ENCODE measurements at places on chromosomes 3 and 15.

DNA sequence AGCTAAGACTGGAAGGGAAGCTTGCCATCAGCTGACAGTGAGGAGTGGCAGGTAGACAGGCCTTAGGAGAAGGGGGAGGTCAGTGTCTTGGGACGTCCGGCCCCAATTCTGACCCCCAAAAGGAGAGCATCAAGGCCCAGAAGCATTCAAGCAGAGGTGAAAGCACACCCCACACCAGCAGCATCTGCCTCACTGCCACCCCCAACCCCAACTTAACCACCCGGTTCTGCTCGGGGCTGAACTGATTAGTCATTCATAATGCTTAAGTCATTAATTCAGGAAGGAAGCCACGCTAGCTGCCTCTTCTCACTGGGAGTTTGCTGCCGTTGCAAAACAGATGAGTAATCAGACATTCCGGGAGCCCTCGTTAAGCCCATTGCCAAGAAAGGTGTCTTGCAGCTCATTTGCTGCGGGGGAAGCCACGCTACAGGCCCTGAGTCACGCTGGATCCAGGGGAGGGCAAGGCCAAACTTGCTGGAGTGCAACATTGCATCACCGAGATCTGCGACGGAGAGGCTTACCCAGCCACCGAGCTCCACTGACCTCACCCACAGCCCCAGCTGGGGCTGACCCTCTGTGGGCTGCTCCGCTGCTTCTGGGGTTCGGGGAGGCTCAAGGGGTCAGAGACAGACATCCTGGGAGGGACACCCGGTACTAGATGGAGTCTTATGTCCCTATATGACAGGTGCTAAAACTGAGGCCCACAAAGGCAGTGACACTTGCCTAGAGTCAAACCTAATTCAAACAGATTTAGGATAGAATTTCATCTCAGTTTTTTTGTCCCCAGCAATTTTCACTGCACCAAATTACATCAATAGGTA lies 46.4 kb upstream of the HES1 start:
- peak; percentile 83 for DNase-seq
- peaks cover 3% of the 10 kb centered on the region for H3K4me1 ChIP-seq
- H3K4me3 ChIP-seq, result no peak overlapping the region
- no peaks in the 10 kb centered on the region for H3K27me3 ChIP-seq
- H3K36me3 ChIP-seq, result no peaks in the 10 kb centered on the region

DNA sequence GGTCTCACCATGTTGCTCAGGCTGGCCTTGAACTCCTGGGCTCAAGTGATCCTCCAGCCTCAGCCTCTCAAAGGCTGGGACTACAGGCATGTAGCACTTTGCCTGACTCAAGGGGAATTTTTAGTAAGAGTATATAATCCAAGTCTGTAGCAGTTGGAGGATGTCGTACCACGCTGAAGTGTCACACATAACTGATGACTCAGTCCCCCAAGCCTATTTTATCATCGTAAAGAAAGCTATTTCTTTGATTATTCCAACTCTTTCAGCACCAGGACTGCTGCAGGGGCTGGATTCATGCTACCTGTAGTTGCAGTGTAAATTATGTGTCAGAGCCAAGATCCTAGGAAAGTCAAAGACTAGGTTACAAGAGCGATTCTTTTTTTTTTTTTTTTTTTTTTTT lies 1.4 kb upstream of the PRKCI start:
- H3K4me3 ChIP-seq, result no peak overlapping the region
- no peaks in the 10 kb centered on the region for H3K36me3 ChIP-seq
- peaks cover 4% of the 10 kb centered on the region for H3K4me1 ChIP-seq
- H3K27ac ChIP-seq, result no peak overlapping the region

GRCh38 chr3:16396202-16396601 lies 117.3 kb downstream of the RFTN1 start:
- peak overlapping the region; percentile 28 for H3K4me3 ChIP-seq
- H3K36me3 ChIP-seq, result no peaks in the 10 kb centered on the region
- no peak for DNase-seq
- H3K4me1 ChIP-seq, result peaks cover 55% of the 10 kb centered on the region

DNA sequence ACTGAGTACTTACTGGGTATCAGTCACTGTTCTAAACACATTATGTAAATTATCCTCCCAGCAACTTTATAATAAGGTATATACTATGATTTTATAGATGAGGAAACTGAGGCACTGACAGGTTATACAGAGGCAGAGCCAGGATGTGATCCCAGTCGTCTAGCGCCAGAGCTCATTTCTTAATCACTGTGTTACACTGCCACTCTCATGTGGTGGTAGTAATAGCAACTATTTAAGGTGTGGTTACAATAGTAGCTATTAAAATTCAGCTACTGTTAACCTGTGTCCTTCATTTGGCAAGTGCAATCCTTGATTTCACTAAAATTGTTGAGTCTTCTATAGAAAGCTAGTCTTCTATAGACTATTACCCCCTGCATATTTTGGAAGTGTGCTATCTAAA lies 43.1 kb upstream of the TRPC1 start:
- H3K27me3 ChIP-seq, result no peaks in the 10 kb centered on the region
- no peaks in the 10 kb centered on the region for H3K36me3 ChIP-seq
- no peak overlapping the region for H3K4me3 ChIP-seq

GRCh38 chr3:49161808-49162530 lies 4.2 kb downstream of the CCDC71 start:
- peaks cover 5% of the 10 kb centered on the region for H3K36me3 ChIP-seq
- H3K4me3 ChIP-seq, result no peak overlapping the region
- H3K4me1 ChIP-seq, result peaks cover 16% of the 10 kb centered on the region
- no peaks in the 10 kb centered on the region for H3K27me3 ChIP-seq
- no peak overlapping the region for H3K27ac ChIP-seq

DNA sequence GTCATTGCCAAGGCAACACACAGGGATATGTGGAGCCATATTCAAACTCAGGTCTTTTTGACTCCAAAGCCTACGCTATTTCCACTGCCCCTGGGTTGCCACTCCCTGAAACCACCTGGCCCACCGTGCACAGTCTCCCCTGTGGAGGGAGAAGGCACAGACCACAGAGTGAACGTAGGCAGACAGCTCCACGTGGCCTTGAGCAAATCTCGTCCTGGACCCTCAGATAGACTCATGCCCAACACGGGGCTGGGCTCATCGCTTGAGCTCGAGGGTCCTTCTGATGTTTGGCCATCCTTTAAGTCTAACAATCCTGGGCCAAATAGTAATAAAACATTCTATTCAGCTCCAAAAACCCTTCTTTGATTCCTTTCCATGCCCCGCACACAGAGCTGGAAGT lies 72.0 kb downstream of the CPN2 start:
- H3K27ac ChIP-seq, result no peak overlapping the region
- no peak overlapping the region for H3K4me3 ChIP-seq
- H3K4me1 ChIP-seq, result peaks cover 35% of the 10 kb centered on the region
- no peaks in the 10 kb centered on the region for H3K36me3 ChIP-seq
- DNase-seq, result no peak

DNA sequence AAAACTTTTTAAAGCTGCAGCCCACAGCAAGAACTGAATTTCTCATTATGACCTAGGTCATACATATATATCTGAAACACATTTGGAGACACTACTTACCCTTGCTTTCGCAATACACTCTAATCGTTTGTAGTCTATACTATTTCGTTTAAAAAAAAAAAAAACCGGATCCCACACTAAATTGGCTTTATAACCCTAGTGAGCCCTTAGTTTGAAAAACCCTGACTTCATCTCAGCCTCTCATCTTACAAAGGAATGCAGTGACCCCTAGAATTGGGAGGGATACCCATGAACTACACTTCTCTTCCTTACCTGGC lies 4.2 kb downstream of the RARRES1 start:
- no peaks in the 10 kb centered on the region for H3K36me3 ChIP-seq
- no peaks in the 10 kb centered on the region for H3K27me3 ChIP-seq
- DNase-seq, result no peak
- H3K4me3 ChIP-seq, result no peak overlapping the region
- H3K4me1 ChIP-seq, result peaks cover 20% of the 10 kb centered on the region
- H3K27ac ChIP-seq, result no peak overlapping the region

- no peaks in the 10 kb centered on the region for H3K36me3 ChIP-seq
- no peak overlapping the region for H3K4me3 ChIP-seq
- H3K27ac ChIP-seq, result peak overlapping the region; percentile 70
- no peaks in the 10 kb centered on the region for H3K27me3 ChIP-seq
- DNase-seq, result peak; percentile 84
Observed at GRCh38 chr3:48130321-48130904, 57.8 kb downstream of the CDC25A start.

DNA sequence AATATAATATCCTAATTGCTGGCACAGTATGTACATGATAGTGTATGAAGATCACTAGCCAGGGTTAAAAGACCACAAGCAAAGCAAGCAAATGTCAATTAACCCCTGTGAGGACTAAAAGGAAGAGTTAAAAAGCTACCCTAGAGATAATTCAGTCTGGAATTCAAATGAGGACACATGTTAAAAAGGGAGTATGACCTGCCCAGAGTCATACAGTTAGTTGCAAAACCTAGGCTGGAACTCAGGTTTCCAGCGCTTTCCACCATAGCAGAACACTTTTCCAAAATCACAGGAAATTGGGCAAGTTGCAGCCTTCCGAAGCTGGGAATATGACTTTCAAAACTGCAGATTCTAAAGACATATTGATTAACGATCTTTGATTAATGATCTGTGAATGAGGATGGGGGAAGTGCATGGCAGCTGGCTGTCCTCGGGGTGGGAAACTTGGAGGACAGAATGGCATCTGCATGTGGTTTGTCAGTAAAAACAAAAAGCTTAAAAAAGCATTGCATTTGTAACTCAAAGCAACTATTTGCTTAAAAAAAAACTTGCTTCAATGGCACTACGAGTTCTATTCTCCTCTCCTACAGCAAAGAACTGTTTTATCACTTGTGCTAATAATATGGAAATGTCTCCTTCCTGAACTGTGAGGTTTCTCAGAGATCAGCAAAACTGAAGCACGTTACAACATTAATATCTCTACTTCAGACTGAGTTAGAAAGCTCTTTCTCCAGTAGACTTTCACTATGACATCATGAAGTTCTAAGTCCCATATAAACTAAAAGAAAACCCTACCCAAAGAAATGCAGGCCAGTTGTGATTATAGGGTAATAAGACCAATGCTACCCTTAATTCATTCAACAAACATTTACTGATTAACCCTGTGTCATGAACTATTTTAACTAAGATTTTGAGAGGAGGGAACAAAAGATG lies 46.2 kb downstream of the IGSF11 start:
- H3K27me3 ChIP-seq, result no peaks in the 10 kb centered on the region
- H3K27ac ChIP-seq, result peak overlapping the region; percentile 34
- no peaks in the 10 kb centered on the region for H3K36me3 ChIP-seq
- DNase-seq, result no peak
- no peak overlapping the region for H3K4me3 ChIP-seq

- peaks cover 17% of the 10 kb centered on the region for H3K4me1 ChIP-seq
- no peak for DNase-seq
- no peak overlapping the region for H3K4me3 ChIP-seq
- H3K27me3 ChIP-seq, result no peaks in the 10 kb centered on the region
Observed at GRCh38 chr15:89675606-89676005, 3.6 kb downstream of the PLIN1 start.

GRCh38 chr3:134251731-134252391 lies 1.2 kb upstream of the RYK start:
- H3K36me3 ChIP-seq, result no peaks in the 10 kb centered on the region
- DNase-seq, result peak; percentile 58
- no peaks in the 10 kb centered on the region for H3K27me3 ChIP-seq

DNA sequence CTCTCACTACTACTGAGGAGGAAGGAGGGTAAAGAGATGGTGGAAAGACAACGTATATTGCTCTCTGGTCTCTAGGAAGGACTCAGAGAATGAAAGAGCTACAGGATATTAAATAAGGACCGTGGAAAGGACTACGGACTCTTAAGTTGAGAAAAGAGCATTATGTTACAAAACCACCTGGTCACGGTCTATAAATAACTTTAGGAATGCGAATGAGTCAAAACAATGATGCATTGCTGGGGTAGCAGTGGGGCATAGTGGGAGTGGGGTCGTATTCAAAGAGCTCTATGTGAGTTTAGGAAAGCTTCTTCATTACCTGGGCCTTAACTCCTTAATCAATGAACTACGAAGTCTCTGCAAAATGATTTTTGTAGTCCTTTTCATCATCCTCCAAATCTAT lies 295.7 kb upstream of the SOX14 start:
- H3K4me3 ChIP-seq, result no peak overlapping the region
- H3K36me3 ChIP-seq, result no peaks in the 10 kb centered on the region
- no peak for DNase-seq
- H3K4me1 ChIP-seq, result no peaks in the 10 kb centered on the region
- H3K27ac ChIP-seq, result no peak overlapping the region

GRCh38 chr3:177361081-177361938 lies 164.0 kb upstream of the TBL1XR1 start:
- H3K36me3 ChIP-seq, result no peaks in the 10 kb centered on the region
- H3K4me1 ChIP-seq, result peaks cover 43% of the 10 kb centered on the region
- H3K27me3 ChIP-seq, result no peaks in the 10 kb centered on the region
- peak overlapping the region; percentile 95 for H3K27ac ChIP-seq

DNA sequence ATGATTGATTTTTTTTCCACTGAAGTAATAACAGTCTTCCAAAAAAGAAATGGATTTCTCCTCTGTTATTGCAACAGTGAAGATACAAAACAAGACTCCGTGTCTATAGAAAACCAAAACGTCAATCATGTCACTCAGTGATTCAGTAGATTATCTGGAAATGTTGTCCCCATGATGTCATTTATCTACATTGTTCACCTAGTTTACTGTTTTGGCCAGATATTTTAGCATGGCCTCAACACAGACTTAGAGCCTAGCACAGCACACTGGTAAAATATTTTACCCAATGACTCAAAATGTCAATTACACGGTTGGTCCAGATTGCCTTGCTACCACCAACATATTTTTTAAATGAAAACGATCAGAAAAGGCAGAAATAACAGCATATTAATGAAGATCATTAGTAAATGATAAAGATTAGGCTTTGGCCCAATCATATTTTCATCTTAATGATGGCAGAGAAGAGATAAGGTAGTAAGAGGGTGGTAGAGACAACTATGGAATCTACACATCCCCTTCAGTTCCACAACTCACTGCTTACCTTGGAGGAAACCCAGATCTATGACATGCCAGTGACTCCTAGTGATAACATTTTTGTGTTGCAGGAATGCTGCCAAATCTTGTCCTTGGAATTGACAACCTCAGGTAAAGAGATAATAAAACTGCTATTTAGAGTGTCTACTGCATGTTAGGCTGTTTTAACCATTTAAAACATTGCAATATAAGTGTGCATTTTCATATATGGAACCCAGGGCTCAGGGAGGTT lies 347.7 kb upstream of the ARPP21 start:
- H3K27me3 ChIP-seq, result no peaks in the 10 kb centered on the region
- DNase-seq, result no peak
- H3K4me3 ChIP-seq, result no peak overlapping the region

GRCh38 chr3:127110982-127111693 lies 81.8 kb upstream of the PRR23E start:
- no peaks in the 10 kb centered on the region for H3K4me1 ChIP-seq
- H3K4me3 ChIP-seq, result no peak overlapping the region
- H3K27me3 ChIP-seq, result no peaks in the 10 kb centered on the region
- no peak for DNase-seq
- no peaks in the 10 kb centered on the region for H3K36me3 ChIP-seq
- H3K27ac ChIP-seq, result no peak overlapping the region

DNA sequence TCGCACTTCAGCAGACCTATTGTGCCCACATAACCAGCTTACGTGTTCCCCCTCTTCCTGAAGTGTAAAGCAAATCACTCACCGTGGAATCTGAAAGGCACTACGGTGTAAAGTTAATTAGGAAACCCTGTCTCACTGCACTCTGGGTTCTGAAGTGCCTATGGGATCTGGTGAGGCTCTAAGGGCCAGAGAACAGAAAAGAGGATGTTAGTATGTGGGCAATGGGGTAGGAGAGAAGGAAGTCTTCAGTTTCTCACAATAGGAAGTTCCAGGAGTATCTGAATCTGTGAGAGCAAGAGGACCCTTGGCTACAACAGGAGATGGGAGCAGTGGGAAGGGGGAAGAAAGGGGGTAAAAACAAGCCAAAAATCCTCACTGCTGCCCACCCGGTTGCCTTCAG lies 71.4 kb downstream of the ITGB5 start:
- no peak overlapping the region for H3K4me3 ChIP-seq
- DNase-seq, result no peak
- H3K4me1 ChIP-seq, result peaks cover 44% of the 10 kb centered on the region
- no peak overlapping the region for H3K27ac ChIP-seq
- no peaks in the 10 kb centered on the region for H3K27me3 ChIP-seq

All from psoas muscle (tissue), 8 donors.